ENCODE measurements at places on chromosomes 11 and 22.

GRCh38 chr11:48018528-48019216 is 38.3 kb downstream of the PTPRJ start:
- DNase-seq, result no peak

DNA sequence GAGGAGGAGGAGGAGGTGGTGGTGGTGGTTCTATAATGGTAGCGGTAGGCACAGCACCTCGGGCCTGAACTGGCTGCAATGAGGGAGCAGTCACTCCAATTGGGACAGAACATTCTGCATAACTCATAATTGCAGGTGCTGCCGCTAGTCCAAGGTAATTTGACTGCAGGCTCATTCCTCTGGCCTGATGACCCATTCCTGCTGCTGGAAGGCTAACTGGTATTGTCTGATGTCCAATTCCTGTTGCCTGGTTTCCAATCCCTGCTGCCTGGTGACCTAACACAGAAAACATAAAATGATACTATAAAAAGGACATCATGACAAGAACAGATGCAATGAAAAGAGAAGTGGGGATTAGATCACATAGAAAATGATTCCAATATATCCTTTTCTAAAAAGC is 7.9 kb upstream of the AGBL2 start:
- no peak for DNase-seq

DNA sequence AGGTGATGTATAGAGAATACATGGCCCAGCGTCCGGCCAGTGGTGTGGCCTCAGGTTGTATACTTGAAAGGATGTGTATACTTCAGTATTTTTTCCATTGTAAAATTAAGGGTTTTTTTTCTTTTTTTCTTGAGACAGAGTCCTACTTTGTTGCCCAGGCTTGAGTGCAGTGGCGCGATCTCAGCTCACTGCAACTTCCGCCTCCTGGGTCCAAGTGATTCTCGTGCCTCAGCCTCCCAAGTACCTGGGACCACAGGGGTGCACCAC is 15.8 kb downstream of the ZBTB16 start:
- no peak for DNase-seq

DNA sequence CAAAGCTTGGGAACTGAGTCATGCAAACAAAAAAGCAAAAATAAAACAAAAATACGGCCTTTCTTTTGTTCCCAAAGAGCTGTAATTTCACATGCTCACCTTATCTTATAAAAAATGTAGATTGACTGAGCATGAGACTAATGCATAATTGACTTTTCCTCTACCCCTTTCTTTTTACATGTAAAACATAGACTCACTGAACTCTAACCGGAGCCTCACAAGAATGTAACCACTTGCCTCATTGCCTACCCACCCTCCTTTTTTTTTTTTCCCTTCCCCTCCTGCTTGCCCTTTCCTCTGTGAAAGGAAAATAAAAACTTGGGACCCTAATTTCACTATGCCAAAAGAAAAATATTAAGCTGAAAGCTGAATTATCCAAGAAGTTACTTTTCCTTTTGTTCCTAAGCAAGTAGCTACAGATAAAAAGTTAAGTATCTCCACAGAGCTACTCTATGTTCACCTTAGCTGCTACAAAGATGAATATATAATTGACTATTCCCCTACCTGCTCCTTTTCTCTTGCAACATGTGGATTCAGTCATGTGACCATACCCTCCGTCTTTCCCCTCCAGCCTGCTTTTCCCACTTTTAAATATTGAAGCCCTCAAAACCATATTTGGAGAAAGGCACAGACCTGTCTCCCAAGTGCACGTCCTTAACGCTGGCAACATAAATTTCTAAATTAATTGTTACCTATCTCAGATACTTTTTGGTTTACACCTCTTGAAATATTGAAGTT is 39.6 kb upstream of the WEE1 start:
- no peak for DNase-seq

GRCh38 chr11:10857459-10857708 is 469 bp downstream of the ZBED5 start:
- DNase-seq, result no peak

GRCh38 chr11:197741-198235 is 4.9 kb downstream of the SCGB1C1 start:
- DNase-seq, result no peak

- DNase-seq, result no peak
Measured at GRCh38 chr22:16717699-16718558, 107.3 kb downstream of the XKR3 start.

- no peak for DNase-seq
Measured at GRCh38 chr11:63919267-63920125, 2.5 kb upstream of the RCOR2 start.

DNA sequence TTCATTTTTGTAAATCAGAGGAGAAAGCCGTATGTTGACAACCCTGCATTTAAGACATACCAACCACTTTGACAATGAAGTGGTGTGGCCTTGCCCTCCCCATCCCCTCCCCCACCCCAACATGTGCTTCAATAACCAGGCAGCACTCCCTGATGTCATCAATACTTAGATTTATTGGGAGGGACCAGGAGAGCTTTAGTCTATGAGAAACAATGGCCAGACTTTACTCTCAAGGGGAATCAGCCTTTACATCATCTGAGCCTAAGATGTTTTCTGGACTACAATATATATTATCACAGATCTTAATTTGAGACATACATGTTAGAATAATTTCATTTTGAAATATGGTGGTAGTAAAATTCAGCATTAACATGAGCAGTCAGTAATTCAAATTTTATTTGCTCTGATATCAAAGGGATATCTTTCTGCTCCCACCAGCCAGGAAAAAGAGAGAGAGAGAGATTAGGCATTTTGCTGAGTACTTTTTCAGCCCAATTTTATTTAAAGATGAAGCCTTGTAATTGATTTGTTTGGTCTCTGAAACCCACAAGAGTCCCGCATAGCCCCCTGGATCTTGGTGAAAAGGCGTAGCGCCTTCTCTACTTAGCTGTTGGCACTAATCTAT is 38.1 kb downstream of the PARVA start:
- DNase-seq, result no peak

DNA sequence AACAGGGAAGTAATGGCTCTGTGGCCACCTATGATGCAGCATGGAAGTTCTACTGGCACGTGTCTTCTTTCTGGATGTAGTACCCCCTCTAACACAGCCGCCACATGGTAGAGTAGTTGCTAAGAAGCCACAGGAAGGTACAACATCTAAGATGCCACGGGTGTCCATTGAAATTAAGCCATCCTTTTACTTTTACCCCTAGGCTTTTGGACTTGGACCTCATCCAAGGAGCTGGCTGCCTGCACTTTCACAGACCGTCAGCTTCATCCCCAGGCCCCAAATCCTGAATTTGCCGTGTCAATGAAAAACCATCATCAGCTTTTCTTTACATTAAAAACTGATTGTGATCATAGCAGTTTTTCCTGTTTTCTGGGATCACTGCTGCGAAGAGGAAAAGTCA is 102.4 kb downstream of the RPL27A start:
- DNase-seq, result no peak

GRCh38 chr22:24037851-24038765 is 27.0 kb downstream of the CABIN1 start:
- peak; percentile 8 for DNase-seq

DNA sequence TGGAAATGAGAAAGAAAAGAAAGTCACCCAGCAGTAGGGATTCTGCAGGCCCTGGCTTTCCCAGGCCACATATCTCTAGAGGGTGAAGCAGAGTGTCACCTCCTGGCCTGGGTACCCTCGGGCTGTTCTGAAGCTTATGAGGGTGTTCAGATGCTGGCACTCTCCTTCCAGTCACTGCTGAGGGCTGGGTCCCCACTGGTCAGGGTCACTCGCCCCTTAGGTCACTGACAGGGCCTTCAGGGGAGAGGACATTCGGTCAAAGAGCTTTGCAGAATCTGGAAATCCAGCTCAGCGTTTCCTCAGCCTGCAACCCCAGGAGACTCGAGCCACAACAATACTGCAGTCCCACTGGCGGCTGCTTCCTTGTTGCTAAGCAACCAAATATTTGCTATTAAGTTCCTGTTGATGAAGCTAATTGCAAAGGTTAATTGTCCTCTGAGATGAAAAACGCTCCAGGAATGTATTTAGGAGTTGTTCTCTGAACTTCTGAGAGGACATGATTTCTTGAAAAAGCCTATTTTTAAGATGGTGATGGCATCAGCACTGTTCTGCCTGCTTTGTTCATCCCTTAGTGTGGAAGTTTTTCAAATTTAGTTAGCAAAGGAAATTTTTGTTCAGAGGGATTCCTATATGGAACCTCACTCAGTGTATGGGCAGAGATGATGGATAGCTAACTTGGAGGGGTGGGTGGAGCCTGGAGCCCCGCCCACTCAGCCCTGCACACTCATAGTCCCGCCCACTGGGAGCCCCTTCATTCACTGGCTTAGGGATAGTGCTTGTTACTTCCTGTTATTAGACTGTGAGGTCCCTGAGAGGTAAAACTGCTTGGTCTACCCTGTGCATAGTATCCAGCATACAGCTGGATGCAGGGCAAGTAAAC is 109.2 kb downstream of the CSNK2A3 start:
- DNase-seq, result peak; percentile 28

GRCh38 chr11:121582296-121582695 is 129.5 kb upstream of the SORL1-AS1 start:
- no peak for DNase-seq

DNA sequence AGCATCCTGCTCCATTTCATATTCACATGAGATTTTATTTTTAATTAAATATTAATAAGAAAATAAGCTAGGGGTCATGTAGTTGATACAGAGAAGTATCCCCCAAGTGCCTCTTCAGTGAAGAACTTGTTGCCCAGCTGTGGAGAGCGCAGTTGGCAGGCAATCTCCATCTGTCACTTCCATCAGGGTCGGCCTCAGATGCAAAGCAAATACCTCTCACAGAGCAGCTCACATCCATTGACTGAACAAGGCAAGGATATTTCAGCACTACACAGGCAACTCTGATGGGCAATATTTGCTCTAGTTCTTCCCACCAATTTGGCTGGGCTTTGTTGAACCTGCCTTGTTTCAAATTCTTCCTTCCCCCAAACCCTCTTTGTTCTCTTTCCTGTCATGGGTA is 129.4 kb downstream of the NOX4 start:
- no peak for DNase-seq

DNA sequence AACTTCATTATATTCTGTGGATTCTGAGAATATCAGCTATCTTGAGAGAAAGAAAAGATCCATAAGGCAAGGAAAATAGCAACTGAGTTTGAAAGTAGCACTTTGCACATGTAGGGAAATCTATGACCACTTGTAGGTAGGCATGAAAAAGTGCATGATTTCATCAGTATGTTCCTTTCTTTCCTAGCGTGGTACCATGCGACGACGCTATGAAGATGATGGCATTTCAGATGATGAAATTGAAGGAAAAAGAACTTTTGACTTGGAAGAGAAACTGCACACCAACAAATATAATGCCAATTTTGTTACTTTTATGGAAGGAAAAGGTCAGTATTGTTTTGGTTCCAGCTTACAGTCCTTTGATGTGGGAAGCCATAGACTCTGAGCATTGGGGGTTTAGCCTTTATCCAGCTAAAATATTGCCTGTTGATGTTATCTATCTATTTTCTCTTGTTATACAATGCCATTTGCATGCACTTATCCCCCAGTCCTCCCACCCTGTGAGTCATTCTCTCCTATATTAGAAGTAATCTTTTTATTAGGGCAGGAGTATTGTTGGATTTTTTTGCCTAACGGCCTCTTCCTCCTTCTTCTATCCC is 60.9 kb downstream of the KDM2A start:
- no peak for DNase-seq

DNA sequence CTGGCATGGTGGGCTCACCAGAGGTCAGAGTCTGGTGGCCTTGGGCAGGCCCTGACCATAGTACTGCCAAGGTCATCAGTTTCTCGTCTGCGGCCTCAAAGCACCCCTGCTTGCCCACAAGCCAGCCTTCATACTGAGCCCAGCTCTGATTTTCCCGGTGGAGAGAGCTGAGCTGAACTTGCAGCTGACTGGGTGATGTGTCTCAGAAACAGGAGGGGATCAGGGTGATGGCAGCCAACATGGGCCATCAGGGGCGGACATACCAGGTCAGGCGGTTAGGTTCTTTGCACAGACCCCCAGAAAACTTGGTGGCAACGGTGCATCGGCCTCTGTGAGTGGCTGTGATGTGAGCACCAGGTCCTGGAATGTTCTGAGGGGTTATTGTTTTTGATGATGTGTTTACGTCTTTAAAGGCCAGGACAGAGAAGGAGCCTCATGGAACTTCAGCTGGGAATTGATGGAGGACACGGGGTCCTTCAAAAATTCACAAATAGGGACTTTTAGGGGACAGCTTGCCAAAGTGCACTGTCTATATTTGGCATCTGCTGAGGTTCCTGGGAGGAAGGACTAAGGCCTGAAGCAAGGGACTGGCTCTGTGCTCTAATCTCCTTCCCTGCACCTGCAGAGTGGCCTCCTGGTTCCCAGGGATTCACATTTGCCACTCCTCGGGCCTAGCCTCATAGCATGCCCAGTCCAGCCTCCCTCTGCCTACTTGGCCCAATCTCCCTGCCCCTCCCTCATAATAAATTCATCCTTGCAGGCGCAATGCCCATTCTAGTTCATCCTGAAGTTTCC is 131.2 kb downstream of the OSBP2 start:
- DNase-seq, result no peak

GRCh38 chr11:125902277-125902926 is 604 bp downstream of the PUS3 start:
- no peak for DNase-seq

GRCh38 chr11:103648054-103648453 is 388.4 kb upstream of the DDI1 start:
- no peak for DNase-seq

DNA sequence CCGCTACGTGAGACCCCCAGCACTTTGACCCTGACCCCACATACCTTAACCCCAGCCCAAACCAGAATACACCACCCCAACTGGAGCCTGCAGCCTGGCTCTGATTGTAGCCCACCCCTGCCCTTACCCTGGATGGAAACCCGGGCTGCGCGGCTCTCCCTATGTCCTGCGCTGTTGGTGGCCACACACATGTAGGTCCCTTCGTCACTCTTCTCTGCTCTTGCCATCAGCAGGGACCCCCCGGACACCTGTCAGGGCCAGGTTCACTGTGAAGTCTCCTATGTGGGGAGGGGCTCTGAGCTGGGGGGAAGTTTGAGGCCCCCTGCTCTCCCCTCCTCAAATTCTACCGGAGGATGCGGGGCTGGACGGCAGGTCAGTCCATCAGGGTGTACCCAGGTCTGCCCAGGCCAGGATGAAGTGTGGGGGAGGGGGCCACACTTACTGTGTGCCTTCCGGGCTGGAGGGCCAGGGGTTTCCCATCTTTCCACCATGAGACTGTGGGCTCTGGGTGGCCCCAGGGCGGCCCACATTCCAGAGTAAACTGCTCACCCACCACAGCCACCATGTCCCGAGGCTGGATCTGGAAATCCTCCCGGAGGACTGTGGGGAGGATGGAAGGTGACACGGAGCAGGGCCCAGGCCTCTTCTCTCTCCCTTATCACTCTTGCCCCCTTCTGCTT is 1.5 kb downstream of the ROBO4 start:
- DNase-seq, result no peak

Data from activated CD4-positive, alpha-beta T cell treated with anti-CD3 and anti-CD28 coated beads for 4 hours (primary cell).